Kidney tubule cell (primary cell): ENCODE measurements at places on chromosomes 16 and 17.

GRCh38 chr17:1206026-1206777 lies 26.4 kb upstream of the ABR start:
- no peak for DNase-seq

GRCh38 chr17:62751060-62751691 lies 56.9 kb downstream of the MARCHF10 start:
- DNase-seq, result peak; percentile 78

- no peak for DNase-seq
These were observed 8.6 kb downstream of the CES4A start for GRCh38 chr16:66996983-66997358.

- DNase-seq, result no peak
These were observed 64.5 kb upstream of the NLK start for GRCh38 chr17:27977751-27978688.

- DNase-seq, result no peak
These were observed 321.9 kb upstream of the PMFBP1 start for GRCh38 chr16:72493716-72494415.

DNA sequence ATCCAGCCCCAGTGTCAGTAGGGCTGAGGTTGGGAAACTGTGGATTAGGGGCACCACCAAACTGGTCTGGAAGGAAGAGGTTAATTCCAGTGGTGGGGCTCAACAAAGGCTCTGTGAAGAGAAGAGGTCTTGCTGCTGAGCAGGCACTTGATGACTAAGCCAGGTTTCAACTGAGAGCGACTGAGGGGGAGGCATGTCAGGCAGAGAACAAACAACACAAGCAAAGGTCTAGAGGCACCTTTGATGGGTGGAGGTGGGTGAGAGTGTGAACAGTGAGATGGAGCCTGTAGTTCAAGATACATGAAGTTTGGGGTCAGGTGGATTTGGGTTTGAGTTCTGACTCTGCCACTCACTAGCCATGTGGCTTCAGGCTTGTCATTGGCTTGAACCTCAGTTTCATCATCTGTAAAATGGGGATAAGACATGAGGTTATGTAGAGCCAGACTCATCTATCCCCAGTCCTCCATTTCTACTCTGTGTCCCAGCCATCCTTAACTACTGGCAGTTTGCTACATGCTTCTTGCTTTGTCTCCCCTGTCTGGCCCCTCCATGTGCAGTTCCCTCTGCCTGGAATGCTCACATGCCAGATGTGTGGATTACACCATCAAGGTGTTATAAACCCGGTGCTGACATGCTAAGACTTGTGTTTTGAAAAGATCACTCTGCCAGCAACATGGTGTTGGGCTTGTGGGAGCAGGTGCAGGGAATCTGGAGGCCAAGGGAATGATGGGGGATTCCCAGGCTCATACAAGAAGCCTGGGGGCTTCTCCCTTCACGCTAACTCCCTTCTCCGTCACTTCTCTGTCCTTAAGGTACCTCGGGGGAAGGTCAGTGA lies 3.0 kb upstream of the RMI2 start:
- peak; percentile 28 for DNase-seq

GRCh38 chr17:28717578-28718332 lies at the start of gene RAB34:
RAB34 (minus strand) TSS chr17:28717868; CDS start chr17:28717266, 602 bp downstream.
- DNase-seq, result peak; percentile 87

- DNase-seq, result no peak
These were observed 155.3 kb downstream of the C16orf78 start for GRCh38 chr16:49528866-49529288.

DNA sequence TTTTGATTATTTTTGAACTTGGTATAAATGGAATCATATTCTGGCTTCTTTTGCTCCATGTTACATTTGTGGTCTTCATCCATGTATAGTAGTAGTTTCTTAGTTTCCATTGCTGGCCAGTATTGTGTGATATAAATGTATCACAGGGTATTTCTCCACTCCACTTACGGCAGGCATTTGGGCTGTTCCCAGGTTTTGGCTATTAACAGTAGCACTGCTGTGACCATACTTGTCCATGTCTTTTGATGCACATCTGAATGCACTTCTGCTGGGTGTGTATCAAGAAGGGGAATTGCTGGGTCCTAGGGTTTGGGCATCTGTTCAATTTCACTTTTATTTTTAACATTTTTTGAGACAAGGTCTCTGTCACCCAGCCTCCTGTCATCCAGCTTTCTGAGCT lies 13.9 kb downstream of the NTN1 start:
- DNase-seq, result no peak

DNA sequence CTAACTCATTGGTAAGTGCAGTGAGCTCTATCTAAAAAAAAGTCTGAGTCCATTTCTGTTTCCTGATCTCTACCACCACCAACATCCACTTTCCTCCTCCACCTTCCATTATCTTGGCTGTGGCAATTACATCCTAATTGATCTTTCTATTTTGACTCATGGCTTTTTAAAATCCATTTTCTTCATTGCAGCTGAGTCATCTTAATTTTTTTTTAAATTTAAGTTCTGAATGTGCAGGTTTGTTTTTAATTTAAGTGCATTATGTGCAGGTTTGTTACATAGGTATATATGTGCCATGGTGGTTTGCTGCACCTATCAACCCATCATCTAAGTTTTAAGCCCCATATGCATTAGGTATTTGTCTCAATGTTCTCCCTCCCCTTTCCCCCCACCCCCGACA lies 390.7 kb downstream of the XYLT1 start:
- DNase-seq, result no peak

DNA sequence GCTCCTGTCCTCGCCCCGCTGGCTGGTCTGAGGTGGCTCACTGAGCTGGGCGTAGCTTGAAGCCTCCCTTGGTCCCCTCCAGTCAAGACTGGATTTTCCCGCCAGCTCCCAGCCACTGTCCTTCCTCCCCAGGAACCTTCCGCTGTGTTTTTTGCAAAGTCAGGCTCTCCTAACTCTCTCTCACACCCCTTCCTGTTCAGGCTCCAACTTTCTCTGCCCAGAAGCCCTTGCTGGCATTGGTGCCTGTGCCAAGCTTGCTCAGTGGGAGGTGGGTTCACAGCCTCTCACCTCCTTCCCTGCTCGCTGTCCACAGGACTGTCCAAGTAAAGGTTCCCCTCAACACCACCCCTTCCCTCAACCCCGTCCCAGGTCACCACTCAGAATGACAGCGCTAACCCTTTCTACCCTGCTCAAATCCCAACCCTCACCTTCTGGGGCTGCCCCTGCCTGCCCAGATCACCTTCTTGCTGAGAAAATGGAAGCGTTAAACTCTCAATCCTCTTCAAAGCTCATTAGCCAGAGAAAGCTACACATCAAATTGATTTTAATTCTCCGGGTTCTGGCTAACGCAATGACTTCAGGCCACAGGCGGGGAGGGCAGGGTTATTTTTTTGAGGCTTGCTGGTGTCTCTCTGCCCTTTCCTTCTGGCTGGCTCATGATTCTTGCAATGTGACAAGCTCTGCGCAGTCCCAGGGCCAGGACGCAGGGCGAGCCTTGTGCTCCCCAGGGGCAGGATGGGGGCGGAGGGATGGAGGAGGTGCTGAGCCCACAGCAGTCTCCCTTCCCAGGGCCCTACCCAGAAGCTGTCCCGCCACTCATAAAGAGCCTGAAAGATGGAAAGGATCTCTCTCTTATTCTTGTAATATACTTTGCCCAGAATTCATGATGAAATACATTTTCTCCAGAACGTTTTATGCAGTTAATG lies 357.2 kb upstream of the TNRC6C start:
- DNase-seq, result no peak

- peak; percentile 77 for DNase-seq
These were observed 518.1 kb downstream of the KCNJ2 start for GRCh38 chr17:70687421-70687820.

DNA sequence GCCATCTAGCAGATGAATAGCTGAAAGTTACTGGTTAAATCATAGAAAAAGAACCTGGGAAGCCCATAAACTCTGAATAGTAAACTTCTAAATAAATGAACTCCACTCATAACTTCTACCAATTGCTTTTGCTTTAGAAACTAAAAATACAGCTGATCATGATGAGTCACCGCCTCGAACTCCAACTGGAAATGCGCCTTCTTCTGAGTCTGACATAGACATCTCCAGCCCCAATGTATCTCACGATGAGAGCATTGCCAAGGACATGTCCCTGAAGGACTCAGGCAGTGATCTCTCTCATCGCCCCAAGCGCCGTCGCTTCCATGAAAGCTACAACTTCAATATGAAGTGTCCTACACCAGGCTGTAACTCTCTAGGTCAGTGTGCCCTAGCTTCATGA lies 9.7 kb downstream of the KAT7 start:
- DNase-seq, result no peak

- no peak for DNase-seq
These were observed 4.4 kb downstream of the LGALS9 start for GRCh38 chr17:27635275-27635823.

GRCh38 chr17:81338274-81339190 lies 43.4 kb upstream of the SLC38A10 start:
- DNase-seq, result no peak

- no peak for DNase-seq
These were observed 82.7 kb upstream of the CREBBP start for GRCh38 chr16:3963203-3963602.

GRCh38 chr17:8149419-8150193 lies 2.6 kb downstream of the PER1 start:
- DNase-seq, result no peak

GRCh38 chr17:79201536-79202227 lies 127.1 kb downstream of the ENGASE start:
- DNase-seq, result peak; percentile 72
